ENCODE measurements at places on chromosomes 6 and 20. TPM values are rescaled to one million over a fixed set of nuclear protein-coding genes. Genes with fewer than 3 reads are reported as not detected.

- DNase-seq: no peak
- H3K27me3 ChIP-seq: no peaks in the 10 kb centered on the region
- no peak overlapping the region for H3K27ac ChIP-seq
- no peak overlapping the region for H3K4me3 ChIP-seq
These were observed 91.5 kb downstream of the ZFAND3 start for GRCh38 chr6:37910998-37911397.

DNA sequence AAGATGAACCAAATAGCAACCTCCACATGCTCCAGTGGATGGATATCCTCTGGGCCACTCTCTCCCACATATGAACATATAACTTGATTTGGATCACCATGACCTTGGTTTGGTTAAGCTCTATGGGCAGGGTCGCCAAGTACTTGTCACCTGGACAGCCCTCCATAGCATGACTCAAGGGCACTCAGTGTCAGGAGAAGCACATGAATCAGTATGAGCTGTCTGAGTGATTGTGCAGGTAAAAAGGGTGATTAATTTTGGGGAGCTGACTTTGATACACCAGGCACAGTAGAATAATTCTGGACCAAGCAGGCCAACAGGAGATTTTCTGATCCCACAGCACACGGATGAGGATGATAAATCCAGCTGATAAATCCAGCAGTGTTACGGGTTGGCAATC is 74.4 kb downstream of the OPRM1 start:
- H3K4me1 ChIP-seq: no peaks in the 10 kb centered on the region
- H3K27ac ChIP-seq: no peak overlapping the region
- no peak for DNase-seq
- no peaks in the 10 kb centered on the region for H3K36me3 ChIP-seq
- H3K4me3 ChIP-seq: no peak overlapping the region

GRCh38 chr20:34445177-34446065 is 70.8 kb upstream of the DYNLRB1 start:
- H3K36me3 ChIP-seq: peaks cover 53% of the 10 kb centered on the region
- no peak overlapping the region for H3K4me3 ChIP-seq
- no peaks in the 10 kb centered on the region for H3K4me1 ChIP-seq
- H3K27ac ChIP-seq: no peak overlapping the region
- no peaks in the 10 kb centered on the region for H3K27me3 ChIP-seq
- no peak for DNase-seq

GRCh38 chr6:33882154-33882553 is 78.4 kb upstream of the MLN start:
- no peak overlapping the region for H3K4me3 ChIP-seq
- H3K27me3 ChIP-seq: no peaks in the 10 kb centered on the region
- H3K36me3 ChIP-seq: no peaks in the 10 kb centered on the region
- no peaks in the 10 kb centered on the region for H3K4me1 ChIP-seq
- DNase-seq: no peak

DNA sequence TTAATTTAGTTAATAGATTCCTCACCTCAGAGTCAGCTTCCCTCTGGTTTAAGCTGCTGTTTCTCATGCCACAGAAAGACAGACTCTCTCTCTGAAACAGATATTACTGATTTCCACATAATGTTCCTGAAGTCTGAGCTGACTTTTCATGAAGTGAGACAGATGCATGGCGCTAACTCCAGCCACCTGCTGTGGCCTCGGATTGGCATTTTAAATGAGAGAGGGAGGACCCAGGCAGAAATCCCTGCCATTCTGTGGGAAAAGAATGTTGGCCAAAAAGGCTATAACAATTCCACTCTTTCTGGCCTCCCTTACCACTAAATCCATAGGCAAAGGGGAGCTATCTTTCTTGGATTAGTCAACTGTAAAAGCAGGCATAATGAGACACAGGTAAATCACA is 354.1 kb upstream of the CDH4 start:
- no peak for DNase-seq
- no peaks in the 10 kb centered on the region for H3K4me1 ChIP-seq
- no peak overlapping the region for H3K4me3 ChIP-seq
- H3K36me3 ChIP-seq: no peaks in the 10 kb centered on the region
- no peaks in the 10 kb centered on the region for H3K27me3 ChIP-seq

DNA sequence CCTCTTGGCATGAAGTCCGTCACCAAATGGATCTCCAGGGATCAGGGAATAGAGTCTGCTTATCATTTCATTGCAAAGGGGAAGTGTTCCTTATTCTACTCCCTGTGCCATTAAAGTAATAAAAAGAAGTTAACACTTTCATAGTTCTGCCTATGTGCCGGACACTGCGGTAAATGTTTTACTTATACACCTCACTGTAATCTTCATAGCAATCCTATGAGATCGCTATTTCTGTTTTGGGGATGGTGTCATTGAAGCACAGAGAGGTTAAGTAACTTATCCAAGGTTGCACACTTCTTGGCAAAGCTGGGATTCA is 177.7 kb downstream of the TSHZ2 start:
- DNase-seq: no peak
- H3K36me3 ChIP-seq: no peaks in the 10 kb centered on the region
- peaks cover 3% of the 10 kb centered on the region for H3K27me3 ChIP-seq
- H3K27ac ChIP-seq: no peak overlapping the region
- no peaks in the 10 kb centered on the region for H3K4me1 ChIP-seq

DNA sequence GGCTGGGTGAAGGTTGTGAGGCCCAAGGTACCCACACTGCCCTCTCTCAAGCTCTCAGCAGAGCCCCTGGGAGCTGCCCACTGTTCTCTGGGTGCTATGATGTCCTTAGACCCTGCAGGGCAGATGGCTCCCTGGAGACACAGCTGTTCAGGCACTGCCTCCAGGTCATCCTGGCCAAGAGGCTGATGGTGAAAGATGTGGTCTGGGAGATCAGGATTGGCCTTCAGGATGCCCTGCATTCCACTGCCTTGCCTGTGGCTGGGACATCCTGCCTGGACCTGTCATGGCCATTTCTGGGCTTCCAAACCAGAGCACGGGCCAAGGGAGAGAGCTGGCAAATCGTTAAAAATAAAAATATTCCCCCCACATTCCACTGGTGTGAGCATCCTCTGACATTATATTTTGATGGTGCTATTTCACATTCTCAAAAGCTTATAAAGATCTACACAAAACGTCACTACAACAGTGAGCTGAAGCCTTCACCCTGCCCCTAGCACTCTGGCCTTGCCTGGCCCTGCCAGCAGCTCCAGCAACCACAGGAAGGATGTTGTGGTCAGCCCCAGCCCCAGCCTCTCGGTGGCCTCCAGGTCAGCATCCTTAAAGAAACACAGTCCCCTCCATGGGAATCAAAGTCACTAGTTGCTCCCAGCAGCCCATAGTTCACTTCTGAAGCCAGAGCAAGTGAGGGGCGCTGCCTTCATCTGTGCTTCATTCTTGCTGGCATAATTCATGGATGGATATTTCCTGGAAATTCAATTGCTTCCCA is 13.5 kb upstream of the KCNK16 start:
- no peak overlapping the region for H3K4me3 ChIP-seq
- H3K27ac ChIP-seq: no peak overlapping the region
- no peaks in the 10 kb centered on the region for H3K27me3 ChIP-seq
- DNase-seq: no peak

- peaks cover 29% of the 10 kb centered on the region for H3K36me3 ChIP-seq
- no peak for DNase-seq
- peak overlapping the region; percentile 22 for H3K27ac ChIP-seq
These were observed 124.0 kb downstream of the OGFRL1 start for GRCh38 chr6:71412559-71413140.

GRCh38 chr6:73131706-73132105 is 93.6 kb downstream of the KHDC1L start:
- no peak overlapping the region for H3K27ac ChIP-seq
- H3K4me3 ChIP-seq: no peak overlapping the region
- H3K4me1 ChIP-seq: no peaks in the 10 kb centered on the region
- H3K36me3 ChIP-seq: no peaks in the 10 kb centered on the region

DNA sequence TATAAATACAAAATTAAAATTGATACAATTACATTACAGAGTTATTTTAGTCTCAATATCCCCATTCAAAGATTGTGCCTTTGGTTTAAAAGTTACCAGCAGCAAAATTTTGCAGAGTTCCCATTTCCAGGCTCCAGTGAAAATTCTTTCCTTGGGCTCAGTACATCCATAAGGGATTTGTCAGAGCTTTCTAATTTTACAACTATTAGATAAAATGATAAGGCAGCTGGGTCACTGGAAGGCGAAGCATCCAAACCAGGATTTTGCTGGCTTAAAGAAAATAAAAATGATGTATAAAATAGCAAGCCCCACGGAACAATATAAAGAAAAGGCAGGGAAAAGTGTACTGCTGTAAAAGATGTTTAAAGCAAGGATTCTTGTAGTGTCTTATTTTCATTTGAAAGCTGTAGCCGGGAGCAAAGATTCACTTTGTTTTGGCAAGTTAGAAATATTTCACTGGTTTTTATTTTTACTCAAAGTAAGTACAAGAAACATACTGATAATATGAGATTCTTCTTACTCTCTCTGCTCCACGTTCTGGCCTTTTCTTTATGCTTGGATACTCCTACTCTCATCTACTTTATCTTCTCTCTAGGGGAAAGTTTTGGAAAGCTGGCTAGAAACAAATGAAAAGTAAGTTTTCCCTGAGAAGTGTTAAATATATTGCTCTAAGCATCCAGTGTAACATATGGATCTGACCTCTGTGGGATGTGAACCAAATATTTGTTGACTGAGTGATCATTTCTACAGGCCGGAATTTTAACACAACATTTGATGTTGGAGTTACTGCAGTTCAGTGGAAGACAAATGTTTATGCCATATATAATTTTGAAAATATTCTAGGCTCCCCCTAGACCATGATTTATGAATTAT is 488.4 kb downstream of the PHF3 start:
- H3K27ac ChIP-seq: no peak overlapping the region
- DNase-seq: no peak
- no peaks in the 10 kb centered on the region for H3K27me3 ChIP-seq
- no peaks in the 10 kb centered on the region for H3K4me1 ChIP-seq

DNA sequence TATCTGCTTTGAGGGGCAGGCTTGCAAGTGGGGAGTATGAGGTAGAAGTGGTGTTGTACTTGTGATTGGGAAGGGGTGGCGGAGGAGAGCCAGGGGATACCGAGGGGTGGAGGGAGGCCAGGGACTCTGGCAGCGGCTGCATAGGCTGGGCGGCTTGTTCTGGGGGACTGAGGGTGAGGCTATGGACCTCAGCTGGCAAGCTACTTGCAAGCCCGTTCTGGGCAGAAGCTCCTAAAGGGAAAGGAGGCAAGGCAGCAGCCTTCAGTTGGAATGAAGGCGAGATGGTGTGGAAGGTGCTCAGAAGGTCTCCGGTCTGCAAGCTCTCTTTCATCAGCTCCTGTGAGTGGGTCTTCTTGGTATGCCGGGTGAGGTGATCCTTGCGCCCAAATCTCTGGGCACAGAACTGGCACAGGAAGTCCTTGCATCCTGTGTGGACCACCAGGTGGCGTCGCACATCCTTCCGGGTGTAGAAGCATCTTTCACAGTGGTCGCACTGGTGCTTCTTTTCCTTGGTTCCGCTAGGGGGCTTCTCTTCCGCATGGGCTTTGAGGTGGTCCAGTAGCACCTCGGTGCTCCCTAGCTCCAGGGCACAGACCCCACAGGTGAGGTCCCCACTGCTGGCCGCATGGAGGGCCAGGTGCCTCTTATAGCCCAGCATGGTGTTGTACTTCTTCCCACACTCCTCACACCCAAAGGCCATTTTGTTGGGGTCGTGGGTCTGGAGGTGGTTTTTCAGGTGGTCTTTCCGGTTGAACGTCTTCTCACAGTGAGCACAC is 66.0 kb downstream of the PLAGL1 start:
- no peak overlapping the region for H3K27ac ChIP-seq
- H3K27me3 ChIP-seq: no peaks in the 10 kb centered on the region
- H3K4me3 ChIP-seq: no peak overlapping the region
- no peaks in the 10 kb centered on the region for H3K4me1 ChIP-seq
- DNase-seq: peak; percentile 25

DNA sequence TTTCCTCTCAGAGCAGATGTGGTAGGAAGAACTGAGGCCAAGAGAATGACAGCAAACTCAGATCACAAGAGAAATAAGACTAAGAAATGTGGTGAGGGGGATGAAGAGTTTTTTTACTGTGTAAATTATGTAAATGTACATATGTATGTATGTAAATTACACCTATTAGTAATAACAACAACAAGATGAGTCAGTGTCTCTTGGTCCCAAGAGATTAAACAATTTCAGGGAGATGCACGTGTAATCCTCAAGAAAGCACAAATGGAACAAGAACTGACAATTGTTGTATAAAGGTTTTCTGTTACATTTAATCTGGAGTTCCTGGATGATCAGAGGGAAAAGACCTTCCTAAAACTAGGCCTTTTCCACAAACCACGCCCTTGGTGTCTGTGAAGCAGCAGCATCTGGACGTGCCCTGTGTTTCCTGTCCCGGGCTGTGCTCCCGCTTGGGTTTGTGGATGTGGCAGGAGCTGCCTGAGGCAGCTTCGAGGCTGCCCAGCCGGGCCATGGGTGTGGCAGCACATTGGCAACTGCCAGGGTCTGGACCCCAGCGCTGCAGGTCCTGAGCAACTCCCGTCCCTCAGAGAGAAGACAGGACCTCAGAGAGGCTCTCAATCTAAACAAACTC is 994 bp downstream of the CLDN20 start:
- H3K4me1 ChIP-seq: no peaks in the 10 kb centered on the region
- peaks cover 5% of the 10 kb centered on the region for H3K36me3 ChIP-seq
- H3K27me3 ChIP-seq: no peaks in the 10 kb centered on the region

DNA sequence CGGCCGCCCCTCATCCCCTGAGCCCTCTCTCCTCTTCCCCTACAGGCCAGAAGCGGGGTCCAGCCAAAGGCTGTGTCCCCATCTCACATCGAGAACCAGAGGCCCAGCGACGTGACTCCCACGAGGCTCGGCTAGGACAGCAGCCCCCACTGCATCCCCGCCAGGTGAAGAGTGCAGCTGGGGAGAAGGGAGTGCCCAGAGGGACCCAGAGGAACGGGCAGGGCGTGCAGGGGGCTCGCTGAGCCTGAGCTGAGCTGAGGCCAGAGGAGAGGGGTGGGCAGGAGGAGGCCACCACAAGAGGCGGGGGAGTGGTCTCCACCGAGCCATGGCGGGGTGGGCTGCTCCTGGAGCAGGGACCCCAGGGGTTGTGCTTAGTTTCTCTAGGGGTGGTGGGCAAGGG is 32.6 kb downstream of the KCNQ2 start:
- H3K4me3 ChIP-seq: no peak overlapping the region
- no peaks in the 10 kb centered on the region for H3K4me1 ChIP-seq
- H3K27me3 ChIP-seq: no peaks in the 10 kb centered on the region
- no peaks in the 10 kb centered on the region for H3K36me3 ChIP-seq

DNA sequence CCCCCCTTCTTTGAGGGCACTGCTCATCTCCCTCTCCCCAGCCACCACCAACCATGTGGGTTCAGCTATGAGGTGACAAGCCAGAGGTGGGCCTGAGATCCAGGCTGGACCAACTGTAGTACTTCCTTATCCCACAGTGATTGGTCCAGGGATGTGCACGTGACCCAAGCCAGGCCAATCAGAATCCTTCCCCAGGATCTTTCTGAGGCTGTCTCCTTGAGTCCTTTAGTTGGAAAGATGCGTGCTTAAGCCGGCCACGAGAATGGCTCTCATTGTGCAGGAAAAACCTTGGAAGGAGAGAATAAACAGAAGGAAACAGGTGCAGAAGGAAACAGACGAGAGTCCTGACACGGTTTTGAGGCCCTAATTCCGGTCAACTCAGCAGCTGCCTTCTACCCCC is 39.2 kb downstream of the ZC3H12D start:
- H3K4me1 ChIP-seq: no peaks in the 10 kb centered on the region
- H3K27me3 ChIP-seq: no peaks in the 10 kb centered on the region
- H3K36me3 ChIP-seq: no peaks in the 10 kb centered on the region
- no peak overlapping the region for H3K27ac ChIP-seq
- DNase-seq: no peak

SIM1 gene
- total RNA-seq: not detected

BICRAL gene
- 5.9 TPM for total RNA-seq

SLC17A3 gene
- total RNA-seq: not detected

KIAA1586 gene
- total RNA-seq: 16.6 TPM

SMOC2 gene
- total RNA-seq: 0.93 TPM

TNNC2 gene
- not detected for total RNA-seq

OPRL1 gene
- 2.8 TPM for total RNA-seq

GGTLC1 gene
- total RNA-seq: not detected

ADA gene
- total RNA-seq: 68.5 TPM

PKHD1 gene
- total RNA-seq: 0.17 TPM

All from astrocyte (in vitro differentiated cells and primary cell).